ENCODE measurements at places on chromosomes 4 and X.

GRCh38 chrX:69149466-69150280, 15.6 kb downstream of the PJA1 start:
- DNase-seq: no peak

- DNase-seq: no peak
These were observed 54.6 kb upstream of the CLDN34 start for GRCh38 chrX:9912351-9913145.

DNA sequence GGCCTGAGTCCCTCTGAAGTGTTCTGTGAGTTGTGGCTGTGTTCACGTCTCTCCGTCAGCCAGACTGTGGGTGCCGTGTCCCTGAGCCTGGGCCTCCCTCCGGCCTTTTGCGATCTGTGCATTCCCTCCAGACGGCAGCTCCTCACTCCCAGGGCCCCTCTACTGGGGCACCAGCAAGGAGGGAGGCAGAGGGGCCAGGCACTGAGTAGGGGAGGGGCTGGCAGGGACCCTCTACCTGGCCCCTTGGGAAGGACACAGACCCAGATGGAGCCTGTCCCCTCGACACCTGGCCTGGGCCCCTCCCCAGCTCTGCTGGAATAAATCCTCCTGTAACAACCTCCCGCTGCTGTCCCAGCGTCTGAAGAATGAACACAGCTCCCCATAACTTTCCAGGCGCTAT, 110.0 kb upstream of the NKX1-1 start:
- no peak for DNase-seq

GRCh38 chr4:110897784-110898183, 274.9 kb upstream of the PITX2 start:
- DNase-seq: no peak

- no peak for DNase-seq
These were observed 1081.8 kb upstream of the GRID2 start for GRCh38 chr4:91222014-91222413.

DNA sequence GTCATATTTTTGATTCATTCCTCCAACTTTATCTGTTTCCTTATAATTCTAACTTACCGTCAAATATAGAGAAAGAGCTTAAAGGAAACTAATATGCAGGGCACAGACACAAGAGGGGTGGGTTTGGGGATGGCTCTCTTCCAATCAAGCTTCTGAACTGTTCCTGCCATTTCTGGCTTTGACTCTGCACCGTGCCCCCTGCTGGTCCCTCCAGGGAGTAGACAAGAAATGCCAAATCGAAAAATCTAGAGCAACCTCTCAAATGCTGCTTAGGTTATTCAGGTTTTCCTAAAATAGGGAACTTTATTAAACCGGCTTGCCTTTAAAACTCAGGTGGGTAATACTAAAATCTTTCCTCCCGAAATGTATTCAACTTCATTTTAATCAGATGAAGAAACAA, 39.8 kb upstream of the VCX3A start:
- no peak for DNase-seq

GRCh38 chr4:123034023-123034422, 111.6 kb upstream of the NUDT6 start:
- no peak for DNase-seq

- no peak for DNase-seq
These were observed 95.3 kb downstream of the AREG start for GRCh38 chr4:74540193-74540592.

DNA sequence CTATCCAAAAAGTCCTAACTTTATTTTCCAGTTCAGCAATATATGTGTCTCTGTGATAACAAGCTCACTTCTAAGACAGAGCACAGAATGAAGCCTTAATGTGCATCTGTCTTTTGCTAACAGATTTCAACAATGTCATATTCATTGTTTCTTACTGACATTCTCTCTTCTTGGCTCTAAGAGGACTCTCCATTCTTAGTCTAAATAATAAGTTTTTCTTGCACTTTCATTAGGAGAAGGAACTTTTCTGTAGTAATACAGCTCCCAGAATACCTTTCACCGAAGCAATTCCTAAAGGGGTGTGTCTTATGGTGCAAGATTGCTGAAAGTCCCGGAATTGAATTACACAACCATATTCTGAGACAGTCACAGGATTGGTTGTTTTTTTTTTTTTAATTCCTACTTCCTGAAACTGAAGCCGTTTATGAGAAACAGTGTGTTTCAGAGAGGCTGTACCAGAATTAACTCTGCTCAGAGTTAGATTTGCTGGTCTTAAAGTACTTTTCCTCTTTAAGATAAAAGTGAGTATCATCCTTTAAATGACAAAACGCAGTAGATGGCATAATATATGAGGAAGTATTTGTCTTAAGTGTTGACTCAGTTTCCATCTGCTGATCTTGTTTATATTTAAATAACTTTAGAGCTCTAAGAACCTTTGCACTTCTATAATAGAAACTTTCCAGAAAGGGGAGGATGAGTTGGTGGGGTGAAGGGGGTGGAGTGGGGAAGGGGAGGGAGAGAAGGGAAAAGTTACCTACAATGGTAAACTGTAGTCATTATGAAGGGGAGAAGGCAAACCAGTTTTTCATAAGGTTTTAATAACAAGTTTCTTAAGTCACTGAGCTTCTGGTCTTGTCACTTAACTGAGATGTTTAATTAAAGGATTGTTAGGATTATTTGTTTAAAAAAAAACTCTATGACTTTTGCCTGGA, at the start of gene ALPK1:
Gene ALPK1, plus strand, starts transcription at position 421 of the 932 bp plus-strand sequence.
- DNase-seq: no peak

DNA sequence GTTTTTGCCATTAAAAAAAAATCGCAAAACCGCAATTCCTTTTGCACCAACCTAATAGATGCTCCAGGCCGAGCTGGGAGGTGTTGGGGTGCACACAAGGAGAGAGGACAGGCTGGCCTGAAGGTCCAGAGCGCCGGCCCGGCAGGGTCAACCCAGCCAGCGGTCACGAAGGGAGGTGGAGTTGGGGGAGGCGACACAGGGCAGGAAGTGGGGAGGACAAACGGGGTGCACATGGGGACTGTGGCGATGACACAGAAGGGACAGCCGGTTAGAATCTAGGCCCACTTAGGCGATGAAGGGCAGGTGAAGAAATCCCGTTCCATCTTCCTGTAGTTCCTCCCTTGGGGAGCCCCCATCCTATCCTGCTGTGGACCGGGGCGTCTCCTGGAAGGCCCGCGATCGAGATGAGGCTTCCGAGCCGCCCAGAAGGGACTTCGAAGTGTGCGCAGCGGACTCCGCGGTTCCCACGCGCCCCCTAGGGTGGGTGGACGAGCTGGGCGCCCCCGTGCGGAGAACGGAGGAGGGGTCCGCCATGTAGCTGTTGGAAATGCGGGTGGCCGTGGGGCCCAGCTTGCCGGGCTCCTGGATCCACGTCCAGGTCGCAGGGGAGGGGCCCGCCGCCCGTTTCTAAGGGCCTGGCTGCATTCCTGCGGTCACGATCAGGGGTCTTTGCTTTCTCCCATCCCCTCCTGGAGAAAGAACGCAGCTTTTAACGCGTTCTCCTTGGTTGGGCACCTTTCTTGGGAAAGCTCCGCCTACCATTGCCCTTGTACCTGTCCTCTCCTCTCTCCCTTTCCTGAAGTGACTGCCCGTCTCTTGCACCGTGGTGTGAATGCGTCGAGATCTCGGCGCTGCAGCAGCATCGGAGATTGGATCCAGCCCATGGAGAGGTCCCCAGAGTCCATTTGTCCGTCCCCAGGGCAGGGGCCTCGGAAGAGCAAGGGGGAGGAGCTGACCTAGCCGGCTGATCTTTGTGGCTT, 17.0 kb upstream of the HPF1 start:
- DNase-seq: no peak
